ENCODE measurements at places on chromosomes 5 and 9.

- DNase-seq: no peak
Observed at GRCh38 chr9:33051144-33051543, 25.3 kb downstream of the SMU1 start.

- DNase-seq: no peak
Observed at GRCh38 chr5:8676695-8677094, 807.7 kb downstream of the MTRR start.

DNA sequence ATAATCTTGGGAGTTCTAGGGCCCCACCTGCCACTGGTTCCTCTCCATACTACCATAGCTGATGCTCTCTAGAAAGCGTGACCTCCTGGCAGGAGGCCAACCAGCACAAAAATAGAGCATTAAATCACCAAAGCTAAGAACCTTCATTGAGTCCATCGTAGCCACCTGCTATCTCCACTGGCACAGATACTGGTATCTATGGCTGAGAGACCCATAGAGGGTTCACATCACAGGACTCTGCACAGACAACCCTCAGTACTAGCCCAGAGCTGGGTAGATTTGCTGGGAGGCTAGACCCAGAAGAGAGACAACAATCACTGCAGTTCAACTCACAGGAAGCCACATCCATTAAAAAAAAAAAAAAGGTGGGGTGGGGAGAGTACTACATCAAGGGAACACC lies 509.1 kb downstream of the DTWD2 start:
- no peak for DNase-seq

GRCh38 chr9:115615821-115616665 lies 498.1 kb upstream of the TNC start:
- DNase-seq: peak; percentile 48

- DNase-seq: no peak
Observed at GRCh38 chr5:7857926-7858632, 7.1 kb upstream of the CFAP90 start.

DNA sequence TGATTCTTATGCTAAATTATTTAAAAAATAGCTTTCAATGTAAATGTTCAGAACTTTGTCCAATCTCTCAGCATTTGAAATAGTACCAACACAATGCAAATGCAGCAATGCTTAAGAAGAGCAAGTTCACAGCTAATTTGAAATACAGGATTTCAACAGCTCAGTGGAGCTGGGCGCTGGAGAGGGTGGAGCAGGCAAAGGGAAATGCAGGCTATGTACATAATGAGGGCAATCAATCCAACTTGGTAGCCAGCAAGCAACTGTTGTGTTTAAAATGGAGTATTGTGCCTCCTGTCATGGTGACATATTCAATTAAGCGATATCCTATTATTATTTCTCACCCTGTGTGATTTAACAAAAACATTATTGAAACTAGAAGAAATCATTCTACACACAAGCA lies 568.8 kb downstream of the PSAT1 start:
- no peak for DNase-seq

DNA sequence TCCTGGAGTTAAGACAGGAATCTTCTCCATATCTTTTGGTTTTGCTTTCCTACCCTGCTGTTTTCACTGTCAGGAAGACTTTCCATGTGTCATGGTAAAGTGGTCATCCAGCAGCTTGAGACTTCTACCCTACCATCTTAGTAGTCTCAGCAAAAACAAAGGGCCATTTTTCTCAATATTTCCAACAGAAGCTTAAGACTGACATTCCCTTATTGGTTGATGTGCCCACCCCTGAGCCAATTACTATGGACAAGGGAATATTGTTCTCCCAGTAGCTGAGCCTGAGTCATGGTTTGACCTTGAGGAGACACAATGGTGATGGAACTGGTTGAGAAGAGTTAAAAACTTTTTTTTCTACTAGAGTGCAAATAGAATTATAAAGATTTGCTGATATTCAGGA lies 105.6 kb downstream of the CSNK1G3 start:
- DNase-seq: no peak

GRCh38 chr5:6553972-6554371 lies 78.9 kb downstream of the NSUN2 start:
- no peak for DNase-seq

All from HTR-8/SVneo (cell line).